ENCODE measurements at places on chromosomes 7 and 10. TPM values are rescaled to one million over a fixed set of nuclear protein-coding genes. Genes with fewer than 3 reads are reported as not detected.

The EIF5AL1 gene
- total RNA-seq, result 0.17 TPM

The NPC1L1 gene
- 0.17 TPM for total RNA-seq

The HOGA1 gene
- total RNA-seq, result 3.3 TPM

The RAB19 gene
- total RNA-seq, result not detected

The POU6F2 gene
- not detected for total RNA-seq

The BTBD16 gene
- total RNA-seq, result 0.15 TPM

The AGAP6 gene
- total RNA-seq, result 3.6 TPM

The CDK1 gene
- 52.1 TPM for total RNA-seq

The CPN1 gene
- not detected for total RNA-seq

The SYNPO2L gene
- not detected for total RNA-seq

The CYP17A1 gene
- total RNA-seq, result not detected

The CACNB2 gene
- 1.2 TPM for total RNA-seq

The GPR85 gene
- 1.9 TPM for total RNA-seq

The CPA4 gene
- total RNA-seq, result 8.4 TPM

The FRMPD2 gene
- total RNA-seq, result not detected

The ENO4 gene
- total RNA-seq, result 0.29 TPM

The AGBL3 gene
- 0.83 TPM for total RNA-seq

The CALD1 gene
- total RNA-seq, result 232 TPM

The ABI1 gene
- total RNA-seq, result 30.4 TPM

The AKR1C1 gene
- 528 TPM for total RNA-seq

The TLL2 gene
- under 0.01 TPM for total RNA-seq

The AHR gene
- 90.5 TPM for total RNA-seq

The PLPP4 gene
- 1.2 TPM for total RNA-seq

The OR2F1 gene
- not detected for total RNA-seq

The CYP2C8 gene
- 0.33 TPM for total RNA-seq

The SEMA3A gene
- 117 TPM for total RNA-seq

The TNPO3 gene
- 77.1 TPM for total RNA-seq

The HHEX gene
- total RNA-seq, result 8.7 TPM

The GSTO2 gene
- total RNA-seq, result 3.8 TPM

The PTF1A gene
- total RNA-seq, result not detected

The GALNT17 gene
- not detected for total RNA-seq

The SPDYE16 gene
- 0.33 TPM for total RNA-seq

The COL17A1 gene
- total RNA-seq, result under 0.01 TPM

The ZNF503 gene
- 22.7 TPM for total RNA-seq

The NPTX2 gene
- not detected for total RNA-seq

The NUTM2A gene
- 2.3 TPM for total RNA-seq

The ACTL6B gene
- not detected for total RNA-seq

The PROSER2 gene
- total RNA-seq, result 2.0 TPM

The RET gene
- 1.6 TPM for total RNA-seq

The SFXN3 gene
- total RNA-seq, result 94.4 TPM

The GAD2 gene
- total RNA-seq, result not detected

The NUDT5 gene
- 62.2 TPM for total RNA-seq

The ODAD2 gene
- total RNA-seq, result under 0.01 TPM

The CALHM3 gene
- not detected for total RNA-seq

The CALY gene
- not detected for total RNA-seq

The CC2D2B gene
- total RNA-seq, result not detected

The GIMAP7 gene
- 0.15 TPM for total RNA-seq

The SAP25 gene
- total RNA-seq, result not detected

The CCDC172 gene
- not detected for total RNA-seq

The CNTNAP2 gene
- 0.15 TPM for total RNA-seq

The AKR1C4 gene
- not detected for total RNA-seq

The TMEM229A gene
- not detected for total RNA-seq

The DRGX gene
- total RNA-seq, result not detected
